ENCODE measurements at places on chromosomes 1 and 21. TPM values are rescaled to one million over a fixed set of nuclear protein-coding genes. Genes with fewer than 3 reads are reported as not detected.

DNA sequence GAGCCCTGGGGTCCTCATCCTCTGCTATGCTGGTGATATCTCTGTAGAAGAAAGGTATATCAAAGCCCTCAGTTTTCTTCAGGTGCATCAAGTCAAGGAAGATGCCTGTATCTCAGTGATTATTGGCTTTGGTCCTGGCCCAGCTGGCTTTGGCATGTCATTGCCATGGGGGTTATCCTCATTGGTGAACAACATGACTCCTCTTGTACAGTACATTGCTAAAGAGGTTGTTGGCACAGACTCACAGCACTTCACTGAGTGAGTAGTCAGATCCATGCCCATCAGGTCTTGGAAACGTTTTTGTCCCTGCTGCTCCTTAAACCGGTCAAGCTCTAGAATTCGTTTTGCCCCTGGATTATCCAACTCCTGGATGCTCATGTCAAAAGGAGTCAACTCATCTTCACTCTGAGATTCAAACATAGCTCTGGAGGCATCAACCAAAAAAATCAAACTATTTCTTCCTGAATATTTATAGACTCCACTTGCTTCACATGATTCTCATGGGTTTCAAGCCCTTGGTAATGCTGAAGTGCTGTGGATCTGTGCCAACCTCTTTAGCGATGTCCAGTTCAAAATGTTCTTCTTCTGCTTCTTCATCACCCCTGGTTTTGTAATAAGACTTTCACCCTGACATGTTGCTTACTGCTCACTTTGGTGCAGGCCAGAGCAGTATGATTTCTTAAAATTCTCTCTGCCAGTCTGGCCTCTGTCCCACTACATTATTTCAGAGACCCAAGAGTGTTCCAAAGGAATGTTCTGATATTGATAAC, 43.0 kb upstream of the RAB3GAP2 start:
- H3K36me3 ChIP-seq = no peaks in the 10 kb centered on the region
- H3K4me1 ChIP-seq = no peaks in the 10 kb centered on the region
- DNase-seq = no peak
- no peaks in the 10 kb centered on the region for H3K27me3 ChIP-seq

SPATA6 gene
- 0.41 TPM for polyA plus RNA-seq

DNA sequence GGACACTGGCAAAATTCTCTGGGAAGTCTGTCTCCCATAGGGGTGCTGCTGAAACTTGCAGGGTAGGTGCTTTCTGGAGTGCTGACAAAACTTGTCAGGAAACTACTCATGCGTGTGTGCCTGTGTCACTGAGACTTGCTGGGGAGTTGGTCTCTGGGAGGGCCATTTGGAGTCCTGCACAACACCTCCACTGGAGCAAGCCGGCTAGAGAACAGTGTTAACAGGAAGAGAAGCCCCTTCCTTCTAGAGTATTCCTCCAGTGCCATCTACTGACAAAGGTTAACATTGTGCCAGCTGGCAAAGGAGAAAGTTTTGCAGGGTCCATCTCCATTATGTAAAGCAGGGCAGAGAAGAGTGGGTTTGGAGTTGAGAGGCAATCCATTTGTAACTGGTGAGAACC, 30.0 kb downstream of the ZMYM4 start:
- peak; percentile 60 for DNase-seq
- no peaks in the 10 kb centered on the region for H3K27me3 ChIP-seq
- H3K36me3 ChIP-seq = no peaks in the 10 kb centered on the region
- H3K4me1 ChIP-seq = no peaks in the 10 kb centered on the region
- H3K4me3 ChIP-seq = no peak overlapping the region

IFNLR1 gene
- 0.01 TPM for polyA plus RNA-seq

- DNase-seq = no peak
- H3K4me3 ChIP-seq = no peak overlapping the region
- H3K27me3 ChIP-seq = peaks cover 6% of the 10 kb centered on the region
- no peaks in the 10 kb centered on the region for H3K4me1 ChIP-seq
- H3K36me3 ChIP-seq = no peaks in the 10 kb centered on the region
- H3K27ac ChIP-seq = no peak overlapping the region
Measured at GRCh38 chr21:46621457-46622182, 13.9 kb upstream of the PRMT2 start.

DNA sequence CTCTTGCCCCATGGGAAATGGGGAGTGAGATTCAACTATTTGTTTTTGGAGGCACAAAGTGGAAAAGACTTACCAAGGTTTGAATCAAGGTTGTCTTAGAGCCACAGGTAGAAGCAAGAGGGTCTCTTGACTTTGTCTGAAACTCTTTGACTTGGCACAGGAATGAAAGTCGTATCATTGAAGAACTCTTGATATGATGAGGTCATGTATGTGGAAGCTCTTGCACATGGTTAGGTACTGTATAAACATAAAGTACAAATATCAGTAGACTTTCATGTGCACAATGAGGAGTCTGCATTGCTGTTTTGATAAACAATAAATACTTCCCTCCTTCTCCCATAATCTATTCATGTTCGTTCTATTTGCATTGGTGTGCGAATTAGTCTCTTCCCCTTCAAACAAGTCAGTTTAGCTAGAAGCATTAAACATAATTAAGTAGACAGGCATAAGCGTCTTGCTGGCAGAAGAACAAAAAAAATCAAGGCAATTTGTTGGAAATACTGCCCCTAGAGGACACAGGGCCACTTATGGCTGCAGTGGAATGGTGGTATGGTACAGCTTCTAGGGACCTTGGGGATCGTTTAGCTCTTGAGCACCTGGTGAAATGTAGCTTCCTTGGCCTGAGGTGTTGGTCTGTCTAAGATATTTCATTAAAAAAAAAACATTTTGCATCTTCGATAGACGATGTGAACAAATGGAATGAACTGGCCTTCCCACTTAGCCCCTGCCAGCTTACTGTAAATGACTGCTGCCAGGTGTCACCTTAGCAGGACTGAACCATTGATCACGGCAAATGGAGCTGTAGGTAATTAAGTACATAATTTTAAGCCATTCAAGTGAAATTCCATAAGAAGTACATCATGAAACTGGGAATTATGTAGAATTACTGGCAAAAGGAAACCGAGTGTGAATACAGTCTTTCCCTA, 218.0 kb upstream of the GALNT2 start:
- H3K27ac ChIP-seq = no peak overlapping the region
- DNase-seq = peak; percentile 36
- H3K4me3 ChIP-seq = no peak overlapping the region

GRCh38 chr1:151199873-151200581, 1.7 kb downstream of the PIP5K1A start:
- H3K4me1 ChIP-seq = peaks cover 25% of the 10 kb centered on the region
- peak overlapping the region; percentile 93 for H3K4me3 ChIP-seq
- peaks cover 3% of the 10 kb centered on the region for H3K36me3 ChIP-seq

TACSTD2 gene
- 61.5 TPM for polyA plus RNA-seq

- no peak overlapping the region for H3K27ac ChIP-seq
- H3K36me3 ChIP-seq = no peaks in the 10 kb centered on the region
- peaks cover 9% of the 10 kb centered on the region for H3K27me3 ChIP-seq
Measured at GRCh38 chr1:239997515-239998311, 94.0 kb upstream of the FMN2 start.
